ENCODE measurements at places on chromosomes 12 and 14.

DNA sequence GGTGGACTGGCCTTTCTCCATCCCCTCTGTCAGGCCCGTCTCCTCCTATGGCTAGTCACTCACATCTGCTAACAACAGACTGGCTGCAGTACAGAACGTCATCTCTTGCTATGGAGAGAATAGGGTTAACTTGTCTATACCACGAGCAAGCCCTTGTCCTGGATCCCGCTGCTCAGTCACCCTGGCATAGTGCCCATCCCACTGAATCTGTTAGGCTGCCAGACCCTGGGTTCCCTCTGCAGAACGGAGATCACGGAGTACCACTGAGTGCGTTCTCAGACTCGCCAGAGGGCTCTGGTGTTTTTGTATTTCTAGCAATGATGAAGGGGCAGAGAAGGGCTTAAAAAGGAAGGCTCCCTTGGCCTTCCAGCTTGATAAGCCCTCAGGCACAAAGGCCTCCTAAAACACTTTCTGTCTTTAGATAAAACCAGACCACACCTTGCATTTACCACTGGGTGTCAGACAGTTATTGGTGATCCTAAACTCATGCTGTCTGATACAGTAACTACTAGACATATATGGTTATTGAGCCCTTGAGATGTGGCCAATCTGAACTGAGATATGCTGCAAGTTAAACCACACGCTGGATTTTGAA is 6.3 kb upstream of the NRIP2 start:
- DNase-seq, result no peak

- no peak for DNase-seq
Measured at GRCh38 chr12:119179335-119180021, 747 bp downstream of the HSPB8 start.

GRCh38 chr12:110776410-110776809 is 33.7 kb upstream of the PPP1CC start:
- no peak for DNase-seq

GRCh38 chr12:91180582-91181395 is 1.8 kb downstream of the DCN start:
- no peak for DNase-seq

GRCh38 chr14:56339855-56340701 is 221.9 kb downstream of the PELI2 start:
- DNase-seq, result no peak

Data from cortex of kidney (tissue), 1 donor.